Immature natural killer cell (primary cell): ENCODE measurements at places on chromosomes 7 and 10. TPM values are rescaled to one million over a fixed set of nuclear protein-coding genes. Genes with fewer than 3 reads are reported as not detected.

TMEM213 gene
- polyA plus RNA-seq, result 0.16 TPM

PHYH gene
- polyA plus RNA-seq, result 11.4 TPM

- DNase-seq, result no peak
These were observed 141.1 kb downstream of the ELFN1 start for GRCh38 chr7:1810961-1811849.

- DNase-seq, result no peak
These were observed 5.6 kb downstream of the GIMAP1 start for GRCh38 chr7:150721970-150722373.

CDK1 gene
- polyA plus RNA-seq, result 2.9 TPM

GRCh38 chr7:48118041-48118440 lies 29.0 kb downstream of the UPP1 start:
- DNase-seq, result no peak

DNA sequence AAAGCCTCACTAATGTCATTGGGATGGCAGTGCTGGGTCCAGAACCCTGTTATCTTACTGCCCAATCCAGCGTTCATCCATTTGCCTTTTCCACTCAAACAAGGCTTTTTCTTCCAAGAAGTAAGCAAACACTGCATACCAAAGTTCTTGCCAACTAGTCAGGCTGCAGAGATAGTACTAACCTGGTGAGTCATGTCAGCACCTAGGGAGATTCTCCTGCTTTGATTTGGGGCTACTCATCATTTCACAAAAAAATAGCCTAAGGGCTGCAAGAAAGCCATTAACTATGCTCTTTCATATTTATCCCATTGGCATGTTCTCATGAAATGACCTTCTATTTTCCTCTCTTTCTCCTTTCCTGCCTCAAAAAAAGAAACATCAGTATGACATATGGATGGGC lies 142.6 kb downstream of the TWIST1 start:
- DNase-seq, result no peak

DNA sequence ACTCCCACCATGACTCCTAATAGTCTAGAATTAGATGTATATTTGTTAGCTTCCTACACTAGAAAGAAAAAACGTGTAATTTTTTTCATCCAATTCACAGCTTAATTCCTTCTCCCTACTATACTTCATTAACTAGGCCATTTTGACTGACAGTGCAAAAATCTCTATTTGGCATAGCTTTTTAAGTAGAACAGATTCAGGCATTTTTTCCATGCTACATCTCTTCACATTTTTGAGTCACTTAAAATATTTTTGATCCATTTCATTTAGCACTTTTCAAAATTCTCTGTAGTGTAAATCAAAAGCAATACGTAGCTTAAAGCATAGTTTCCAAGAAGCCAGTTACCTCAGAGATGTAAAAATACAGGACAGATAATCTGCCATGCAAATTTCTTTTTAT lies 391.1 kb upstream of the NPVF start:
- DNase-seq, result no peak

- no peak for DNase-seq
These were observed 13.6 kb downstream of the EIF4EBP2 start for GRCh38 chr10:70417568-70417967.

DNA sequence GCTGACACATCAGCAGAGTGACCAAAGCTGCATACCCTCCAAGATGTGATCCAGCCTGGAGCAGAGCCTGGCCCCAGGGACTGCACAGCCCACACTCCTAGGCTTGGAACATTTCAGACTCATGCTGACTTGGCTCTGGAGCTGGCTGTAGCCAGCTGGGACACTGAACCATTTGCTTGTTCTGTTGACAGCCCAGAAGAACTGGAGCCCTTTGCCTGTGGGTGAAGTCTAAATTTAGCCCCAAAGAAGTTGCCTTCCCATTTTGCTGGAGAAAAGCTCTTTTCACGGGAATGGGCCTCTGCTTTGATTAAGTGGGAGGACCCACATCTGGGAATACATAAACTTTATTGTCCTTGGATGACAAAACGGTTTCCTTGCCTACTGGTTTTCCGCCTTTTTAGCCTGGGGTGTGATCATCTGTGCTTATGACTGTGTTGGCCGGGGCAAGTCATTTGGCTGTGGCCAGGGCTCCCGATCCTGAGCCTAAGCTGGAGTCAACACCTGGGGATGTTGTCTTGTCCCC lies 186.2 kb upstream of the BMPER start:
- no peak for DNase-seq

- DNase-seq, result no peak
These were observed 1.2 kb downstream of the NUP205 start for GRCh38 chr7:135558881-135559280.

DNA sequence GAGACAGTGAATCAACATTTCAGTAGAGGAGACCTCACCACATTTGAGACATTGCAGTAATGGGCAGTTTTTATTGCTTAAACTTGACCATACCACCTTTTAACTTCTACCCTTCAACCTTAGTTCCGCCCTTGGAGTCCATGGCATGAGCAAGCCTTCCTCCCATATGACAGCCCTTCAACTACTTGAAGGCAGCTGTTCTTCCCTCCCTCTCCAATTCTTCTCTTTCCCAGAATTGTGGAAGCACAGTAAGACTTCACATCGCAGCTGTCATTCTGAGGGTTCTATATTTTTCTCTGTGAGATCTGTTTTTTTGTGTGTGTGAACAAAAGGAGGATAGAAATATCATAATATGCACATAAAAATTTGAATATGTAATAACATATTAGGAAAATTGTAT lies 2.2 kb upstream of the TSPAN12 start:
- DNase-seq, result no peak

DNA sequence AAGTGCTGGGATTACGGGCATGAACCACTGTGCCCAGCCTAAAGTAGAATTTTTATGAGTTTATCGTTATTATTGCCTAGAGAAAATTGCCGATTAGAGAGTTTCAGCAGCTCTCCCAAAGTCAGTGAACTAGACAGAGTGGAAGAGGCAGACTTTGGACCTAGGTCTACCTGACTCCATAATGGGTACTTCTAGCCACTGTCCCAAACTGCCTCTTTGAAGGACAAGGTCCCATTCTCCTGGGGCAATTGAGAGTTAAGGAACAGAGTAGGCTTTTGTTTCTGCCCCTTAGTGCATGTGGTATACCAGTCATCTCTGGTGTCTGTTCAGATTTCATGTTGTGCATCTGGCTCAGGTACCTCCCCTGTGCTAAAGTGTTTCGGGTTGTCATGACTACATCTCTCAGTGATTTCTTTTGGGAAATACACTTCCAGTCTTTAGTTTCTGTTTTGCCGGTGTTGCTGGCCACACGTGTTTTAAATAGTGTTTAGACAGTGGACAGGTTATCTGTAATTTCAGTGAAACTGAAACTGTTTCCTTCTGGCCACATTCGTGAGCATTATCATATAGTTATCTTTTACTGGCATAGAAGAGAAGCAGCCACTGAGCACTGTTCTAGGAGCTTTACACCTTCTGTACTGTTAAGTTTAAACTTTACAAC lies 4.7 kb downstream of the TMEM236 start:
- DNase-seq, result peak; percentile 38

ABCB8 gene
- 17.6 TPM for polyA plus RNA-seq

- DNase-seq, result no peak
These were observed 57.1 kb upstream of the KMT2C start for GRCh38 chr7:152492952-152493351.

DNA sequence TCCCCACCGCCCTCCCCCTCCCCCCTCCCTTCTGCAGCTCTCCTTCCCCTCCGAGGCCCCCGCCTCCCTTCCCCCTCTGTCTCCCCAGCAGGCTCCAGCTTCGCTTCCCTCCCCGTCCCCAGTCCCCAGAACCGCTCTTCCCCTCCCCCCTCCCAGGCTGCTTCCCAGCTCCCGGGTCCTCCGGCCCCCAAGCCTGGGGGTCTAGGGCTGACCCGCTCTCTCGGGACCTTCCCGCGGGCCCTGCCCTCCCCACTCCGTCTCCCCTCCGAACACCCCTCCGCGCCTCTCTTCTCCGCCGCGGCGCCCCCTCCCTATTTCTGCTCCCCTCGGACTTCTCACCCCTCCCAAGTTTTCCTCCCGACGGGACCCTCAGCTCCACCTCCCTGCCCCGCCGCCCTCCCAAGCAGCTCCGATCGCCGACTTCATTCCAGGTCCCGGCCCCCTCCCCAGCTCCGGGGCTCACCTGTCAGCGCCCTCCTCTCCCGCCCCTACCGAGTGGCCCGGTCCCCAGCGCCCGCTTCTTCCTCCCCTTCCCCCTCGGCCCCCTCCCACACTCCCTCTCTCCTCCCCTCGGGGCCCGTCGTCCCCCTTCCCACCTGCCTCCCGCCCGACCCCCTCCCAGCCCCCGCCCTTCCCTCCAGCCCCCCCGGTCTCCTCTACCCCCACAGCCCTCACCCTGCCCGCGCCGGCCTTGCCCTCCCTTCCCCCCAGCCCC lies 990 bp downstream of the ZNF467 start:
- no peak for DNase-seq

SPDYE1 gene
- polyA plus RNA-seq, result not detected

DNA sequence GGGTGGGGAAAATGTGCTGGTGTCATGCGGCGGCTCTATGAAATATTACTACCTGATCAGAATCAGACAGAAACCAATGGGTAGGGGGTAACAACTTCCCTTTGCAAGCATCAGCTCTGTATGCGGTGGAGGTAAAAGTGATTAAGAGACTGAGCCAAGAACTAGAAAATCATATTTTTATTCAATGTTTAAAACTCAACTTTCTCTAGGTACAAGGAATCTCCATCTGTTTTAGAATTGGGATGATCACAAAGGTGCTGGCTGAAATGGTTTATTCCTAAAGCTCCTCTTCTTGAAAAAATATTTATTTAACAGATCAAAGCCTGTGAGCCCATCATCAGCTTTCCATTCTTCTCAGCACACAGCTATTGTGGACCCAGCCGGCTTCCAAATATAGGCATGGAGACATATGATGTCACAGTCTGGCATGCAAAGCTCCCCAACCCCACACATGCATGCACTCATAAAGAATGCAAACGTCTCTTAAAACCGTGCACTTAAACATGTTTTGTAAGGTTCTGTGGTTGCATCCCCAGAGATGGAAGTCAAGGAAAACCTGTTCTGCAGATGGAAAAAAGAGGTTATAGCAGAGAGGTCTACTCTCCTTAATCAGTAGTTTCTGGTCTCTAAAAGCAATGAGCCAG lies 126.0 kb downstream of the SKIDA1 start:
- no peak for DNase-seq

DNA sequence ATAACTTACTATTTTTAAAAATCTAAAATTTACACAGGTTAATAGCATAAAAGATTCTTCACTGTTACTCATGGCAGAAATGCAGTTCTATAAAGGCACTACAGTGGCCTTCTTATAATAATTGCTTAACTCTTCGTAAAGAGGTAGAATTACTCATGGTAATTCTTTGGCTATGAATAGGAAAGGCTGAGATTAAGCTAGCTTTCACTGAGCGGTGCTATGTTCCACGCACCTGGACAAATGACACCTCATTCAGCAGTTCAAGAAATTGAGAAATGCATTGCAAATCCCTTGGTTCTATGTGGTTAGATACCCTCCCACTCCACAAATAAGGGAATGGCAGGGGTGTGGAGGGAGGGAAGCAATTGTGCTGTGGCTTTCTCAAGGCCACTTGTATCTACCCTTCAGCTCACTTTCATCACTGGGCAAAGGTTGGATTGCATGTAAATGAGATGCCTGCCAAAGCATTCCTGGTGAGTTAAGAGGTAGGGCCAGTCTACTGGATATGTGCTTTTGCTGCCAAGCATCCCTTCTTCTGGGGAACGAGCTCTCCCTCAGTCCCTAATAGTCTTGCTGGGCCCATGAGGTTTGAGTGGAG lies 210.9 kb downstream of the TEX36 start:
- no peak for DNase-seq

DNA sequence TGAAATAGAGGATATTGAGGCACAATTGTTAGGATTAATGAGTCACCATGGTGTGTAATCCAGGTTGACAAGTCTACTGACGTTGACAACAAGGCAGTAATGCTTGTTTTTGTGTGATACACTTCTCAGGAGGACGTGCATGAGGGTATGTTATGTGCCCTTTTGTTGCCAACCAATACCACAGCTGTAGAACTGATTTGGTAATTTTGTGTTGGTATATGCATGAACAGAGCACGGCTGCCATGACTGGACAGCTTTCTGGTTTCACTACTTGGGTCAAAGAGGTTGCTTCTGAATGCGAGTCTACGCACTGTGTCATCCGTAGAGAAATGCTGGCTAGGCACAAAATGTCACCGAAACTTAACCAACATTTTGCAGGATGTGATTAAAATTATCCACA lies 32.9 kb downstream of the PHTF2 start:
- DNase-seq, result no peak

PNLIP gene
- polyA plus RNA-seq, result not detected

- no peak for DNase-seq
These were observed 256.4 kb downstream of the TRIL start for GRCh38 chr7:28701731-28702130.

IDI2 gene
- polyA plus RNA-seq, result 0.19 TPM

DNA sequence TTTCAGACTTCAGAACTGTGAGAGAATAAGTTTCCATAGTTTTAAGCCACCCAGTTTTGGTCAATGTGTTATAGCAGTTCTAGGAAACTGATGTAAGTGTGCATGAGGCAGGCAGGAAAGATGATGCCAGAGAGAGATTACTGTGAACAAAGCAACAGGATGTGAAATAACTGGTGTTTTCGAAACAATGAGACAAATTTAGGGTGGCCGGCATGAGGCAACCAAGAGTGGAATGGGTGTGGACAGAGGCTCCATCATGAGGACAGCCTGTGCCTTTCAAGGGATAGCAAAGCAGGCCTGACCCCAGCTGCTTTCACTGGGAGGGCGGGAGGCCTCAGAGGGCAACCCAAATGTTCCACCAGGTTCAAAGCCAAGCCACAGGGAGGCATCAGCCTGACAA lies 67.3 kb upstream of the UCN3 start:
- DNase-seq, result peak; percentile 73

DNA sequence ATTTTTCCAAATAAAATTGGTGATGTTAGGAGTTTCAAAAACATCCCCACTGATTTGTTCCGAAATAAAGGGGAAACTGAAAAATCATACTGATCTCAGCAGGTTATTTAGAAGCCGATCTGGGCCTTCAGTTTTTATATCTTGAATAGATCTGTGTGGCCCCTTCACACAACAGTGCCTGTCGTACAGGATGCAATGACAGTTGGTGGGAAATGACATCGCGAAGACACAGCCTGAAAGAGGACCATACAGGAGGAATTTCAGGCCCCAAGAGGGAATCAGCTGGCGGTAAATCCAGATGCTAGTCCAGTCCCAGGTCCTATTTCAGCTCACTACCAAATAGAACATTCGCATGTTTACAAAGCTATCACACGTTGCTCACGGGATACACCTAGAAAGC lies 3.0 kb downstream of the H2BK1 start:
- DNase-seq, result peak; percentile 18

GRCh38 chr7:107661865-107662379 lies 1.3 kb downstream of the SLC26A4 start:
- no peak for DNase-seq
